ENCODE measurements at places on chromosomes 5 and 9.
A peak's percentile ranks its signal among the peaks of the same experiment; 100 is the strongest.

DNA sequence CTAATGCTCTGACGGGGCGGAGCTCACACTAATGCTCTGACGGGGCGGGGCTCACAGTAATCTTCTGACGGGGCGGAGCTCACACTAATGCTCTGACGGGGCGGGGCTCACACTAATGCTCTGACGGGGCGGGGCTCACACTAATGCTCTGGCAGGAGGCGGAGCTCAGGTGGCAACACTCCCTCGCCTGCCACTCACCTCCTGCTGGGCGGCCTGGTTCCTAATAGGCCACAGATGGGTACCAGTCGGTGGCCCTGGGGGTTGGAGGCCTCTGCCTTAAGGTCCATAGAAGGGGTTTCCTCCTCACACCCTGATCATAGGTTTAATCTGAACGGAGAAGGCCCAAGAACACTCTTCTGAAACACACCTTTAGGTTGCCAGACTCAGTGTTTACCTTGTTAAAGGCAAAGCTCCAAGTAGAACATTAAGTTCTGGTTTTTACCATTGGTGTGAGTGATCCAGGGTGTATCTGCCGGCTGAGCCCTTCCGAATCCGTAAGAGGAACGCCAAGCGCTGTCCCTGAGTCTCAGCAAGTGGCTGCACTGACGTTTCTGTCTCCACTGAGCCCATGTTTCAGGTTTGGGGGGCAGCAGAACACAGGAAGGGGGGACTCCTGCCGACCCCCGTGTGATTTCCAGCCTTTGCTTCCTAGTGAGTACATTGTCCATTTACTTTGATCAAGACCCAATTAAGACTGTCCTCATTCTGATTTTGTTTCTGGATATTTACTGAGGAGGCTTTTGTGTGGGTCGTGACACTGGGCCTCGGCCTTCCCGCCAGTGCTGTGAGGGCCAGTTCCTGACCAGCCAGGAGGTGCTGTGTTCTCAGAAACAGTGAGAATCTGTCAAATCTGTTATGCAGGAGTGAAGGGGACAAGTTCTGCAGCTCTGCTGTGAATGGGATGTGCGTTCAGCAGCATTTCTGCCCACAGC lies 24.6 kb upstream of the LRRC14B start:
- DNase-seq, result no peak

DNA sequence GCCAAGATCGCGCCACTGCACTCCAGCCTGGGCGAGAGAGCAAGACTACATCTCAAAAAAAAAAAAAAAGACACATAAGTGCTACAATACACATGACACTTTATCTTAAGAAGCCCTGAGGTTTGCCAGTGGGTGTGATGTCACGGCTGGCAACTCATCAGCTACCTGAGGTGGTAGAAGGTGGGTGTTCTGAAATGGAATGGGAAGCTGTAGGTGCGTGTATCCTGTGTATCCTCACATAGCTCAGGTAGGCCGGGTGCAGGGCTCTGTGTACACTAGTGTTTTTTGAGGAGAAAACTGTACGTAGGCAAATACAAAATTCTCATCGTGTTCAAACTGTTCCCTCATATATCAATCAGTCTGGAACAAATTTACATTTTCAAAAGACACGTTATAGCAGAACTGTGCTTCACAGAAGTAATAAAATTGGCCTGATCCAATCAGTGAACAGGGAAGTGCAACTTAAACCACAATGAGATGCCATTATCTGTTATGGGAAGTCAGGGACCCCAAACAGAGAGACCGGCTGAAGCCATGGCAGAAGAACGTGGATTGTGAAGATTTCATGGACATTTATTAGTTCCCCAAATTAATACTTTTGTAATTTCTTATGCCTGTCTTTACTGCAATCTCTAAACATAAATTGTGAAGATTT lies 10.4 kb downstream of the BICD2 start:
- DNase-seq, result no peak

DNA sequence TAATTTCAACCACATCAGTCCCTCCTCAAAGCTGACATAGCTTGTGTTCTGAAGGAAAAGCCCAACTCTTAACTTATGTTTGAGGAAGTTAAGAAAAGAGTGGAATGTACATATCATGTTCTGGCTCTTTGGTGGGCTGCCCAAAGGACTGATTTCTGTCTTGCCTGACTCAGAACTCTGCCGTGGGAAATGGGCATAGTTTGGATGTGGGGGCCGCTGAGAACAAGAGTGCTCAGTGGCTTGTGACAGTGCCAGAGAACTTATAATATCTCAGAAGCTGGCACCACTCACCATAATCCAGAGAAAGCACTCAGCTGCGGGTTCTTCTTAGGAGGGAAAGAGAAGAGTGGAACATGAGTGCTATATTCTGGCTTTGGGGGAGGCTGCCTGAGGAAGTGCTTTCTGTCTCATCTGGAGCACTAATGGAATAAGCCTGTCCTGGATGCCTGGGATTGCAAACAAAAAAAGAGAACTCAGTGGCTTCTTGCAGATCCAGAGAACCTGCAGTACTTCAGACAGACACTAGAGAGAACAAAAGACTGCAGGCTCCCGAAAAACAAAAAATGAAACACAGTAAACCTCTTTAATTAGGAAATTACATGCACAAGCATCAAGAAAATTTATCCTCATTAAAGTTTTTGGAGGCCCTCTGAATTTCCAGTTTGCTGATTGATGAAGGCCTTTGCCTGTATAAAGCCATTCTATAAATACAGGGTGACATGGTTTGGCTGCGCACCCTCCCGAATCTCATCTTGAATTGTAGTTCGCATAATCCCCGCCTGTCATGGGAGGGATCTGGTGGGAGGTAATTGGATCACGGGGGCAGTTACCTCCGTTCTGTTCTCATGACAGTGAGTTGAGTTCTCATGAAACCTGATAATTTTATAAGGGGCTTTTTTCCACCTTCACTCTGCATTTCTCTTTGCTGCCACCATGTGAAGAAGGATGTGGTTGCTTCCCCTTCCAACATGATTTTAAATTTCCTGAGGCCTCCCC lies 207.0 kb downstream of the DMAC1 start:
- no peak for DNase-seq

DNA sequence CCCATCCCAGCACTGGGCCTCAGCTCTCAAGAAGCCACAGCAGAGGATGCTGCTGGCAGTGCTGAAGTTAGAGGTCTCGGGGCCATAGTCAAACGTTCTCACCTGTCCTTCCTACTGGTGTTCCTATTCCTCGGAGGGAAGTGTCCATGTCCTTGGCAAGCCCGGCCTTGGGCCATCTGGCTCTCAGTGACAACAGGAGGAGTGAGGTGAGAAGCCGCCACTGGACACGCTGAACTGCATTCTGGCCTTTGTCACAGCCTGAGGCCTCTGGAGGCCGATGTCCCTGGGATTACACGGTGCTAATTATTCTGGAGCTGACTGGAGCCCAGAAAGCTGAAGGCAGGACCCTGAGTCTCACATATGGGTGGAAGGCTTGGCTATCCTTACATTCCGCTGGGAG lies 92.5 kb downstream of the OLFM1 start:
- no peak for DNase-seq

DNA sequence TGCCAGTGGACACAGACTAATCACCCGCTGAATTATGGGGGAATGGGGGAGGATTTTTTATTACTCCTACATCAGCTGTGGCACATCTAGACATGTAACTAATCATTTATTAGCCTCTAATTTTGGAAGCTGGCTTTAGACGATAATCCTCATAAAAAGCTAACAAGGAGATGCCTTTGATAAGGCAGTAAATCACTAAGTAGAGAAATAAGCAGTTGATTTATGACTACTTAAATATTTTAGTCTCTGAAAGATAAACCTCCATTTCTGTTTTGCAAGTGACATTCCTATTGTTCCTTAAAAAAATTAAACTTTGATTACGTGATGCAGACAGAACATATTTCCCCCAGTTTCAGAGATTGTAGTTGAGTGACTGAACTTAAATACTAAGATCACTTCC lies 206.4 kb upstream of the CDKN2B start:
- no peak for DNase-seq

- DNase-seq, result no peak
Measured at GRCh38 chr5:180977852-180978251, 10.8 kb upstream of the BTNL3 start.

GRCh38 chr5:180647941-180648500 lies 1.4 kb downstream of the FLT4 start:
- no peak for DNase-seq

DNA sequence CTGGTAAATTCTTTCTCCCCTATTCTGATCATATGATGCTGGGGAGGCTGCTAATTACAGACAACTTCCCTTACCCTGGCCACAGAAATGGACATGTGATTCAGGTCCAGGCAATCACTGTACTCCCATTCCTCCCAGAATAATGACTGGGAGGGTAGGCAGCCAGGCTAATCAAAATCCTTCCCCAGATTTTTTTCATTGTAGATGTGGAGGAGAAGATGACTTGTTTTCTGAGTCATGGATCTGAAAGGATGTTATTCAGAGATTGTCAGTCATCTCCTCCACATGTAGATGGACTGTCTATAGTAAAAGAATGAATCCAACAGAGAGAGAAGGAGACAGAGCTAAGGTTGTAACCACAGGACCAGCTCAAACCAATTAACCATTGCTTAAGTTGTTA lies 123.9 kb upstream of the PUM3 start:
- DNase-seq, result no peak

DNA sequence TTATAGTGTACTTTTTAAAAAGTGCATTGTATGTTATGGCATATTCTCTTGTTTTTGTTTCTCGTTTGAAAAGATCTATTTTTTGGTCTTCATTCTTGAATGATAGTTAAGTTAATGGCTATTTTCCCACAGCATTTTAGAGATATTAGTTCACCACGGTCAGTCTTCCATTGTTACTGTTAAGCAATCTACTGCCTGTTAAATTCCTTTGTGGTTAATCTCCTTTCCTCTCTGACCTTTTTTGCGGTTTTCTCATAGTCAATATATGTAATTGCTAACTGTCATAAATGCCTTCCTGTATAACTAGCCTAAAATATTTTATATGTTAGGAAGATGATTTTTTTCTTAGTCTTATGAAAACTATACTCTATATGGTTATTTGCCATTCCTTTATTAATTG lies 250.8 kb upstream of the FBXL7 start:
- DNase-seq, result no peak

GRCh38 chr9:83699615-83700014 lies 8.1 kb downstream of the UBQLN1 start:
- no peak for DNase-seq

DNA sequence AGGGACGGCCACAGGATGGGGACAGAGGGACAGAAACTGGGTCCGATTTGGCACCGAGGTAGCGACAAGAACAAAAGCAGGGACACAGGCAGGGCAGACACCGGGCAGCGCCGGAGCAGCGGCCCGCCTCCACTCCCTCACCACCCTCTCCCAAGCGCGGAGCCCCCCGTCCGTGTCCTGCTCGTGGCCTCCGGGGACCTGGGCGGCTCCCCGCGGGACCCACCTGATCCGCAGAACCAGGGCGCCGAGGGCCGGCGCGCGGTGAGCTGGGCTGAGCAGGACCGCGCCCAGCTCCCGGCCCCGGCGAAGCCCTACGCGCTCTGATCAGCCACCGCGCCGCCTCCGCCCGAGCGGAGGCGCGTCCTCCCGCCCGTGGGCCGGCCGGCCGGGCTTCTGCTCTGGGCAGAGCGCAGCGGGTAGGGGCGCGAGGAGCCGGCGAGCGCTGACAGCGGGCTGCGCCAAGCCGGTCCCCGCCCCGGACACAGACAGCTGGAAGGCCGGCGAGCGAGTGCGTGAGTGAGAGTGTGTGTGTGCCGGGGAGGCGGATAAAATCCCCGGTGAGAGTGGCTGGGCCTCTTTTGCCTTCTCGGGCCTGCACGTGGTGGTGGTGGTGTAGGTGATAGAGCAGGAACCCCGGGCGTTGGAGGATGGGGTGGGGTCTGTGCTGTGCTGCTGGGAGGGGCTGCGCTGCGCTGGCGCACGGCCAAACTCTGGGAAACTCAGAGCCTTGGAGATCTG lies at the start of gene GGTA1:
GGTA1 (minus strand) TSS at position 418 of the 738 bp plus-strand sequence. CDS start 31,922 bp downstream, outside the sequence.
- peak; percentile 34 for DNase-seq

DNA sequence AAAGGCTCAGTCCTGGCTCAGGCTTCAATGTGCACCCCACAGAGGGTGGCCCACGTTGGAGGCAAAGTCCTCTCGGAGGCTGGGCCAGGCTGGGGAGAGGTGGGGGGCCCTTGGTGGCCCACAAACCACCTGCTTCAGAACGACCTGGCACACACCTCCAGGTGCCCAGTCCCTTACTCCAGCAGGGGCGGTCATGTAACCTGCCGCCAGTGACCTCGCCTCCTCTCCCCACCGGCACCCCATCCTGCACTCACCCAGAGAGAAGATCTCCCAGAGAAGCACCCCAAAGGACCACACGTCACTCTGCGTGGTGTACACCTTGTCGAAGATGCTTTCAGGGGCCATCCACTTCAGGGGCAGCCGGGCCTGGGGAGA lies 22.5 kb upstream of the SCGB3A1 start:
- no peak for DNase-seq

GRCh38 chr5:170769898-170770416 lies 13.6 kb upstream of the GABRP start:
- DNase-seq, result no peak

All from stimulated activated CD4-positive, alpha-beta T cell treated with anti-CD3 and anti-CD28 coated beads, Interleukin-2, amount 100 ng/mL, for 24 hours (primary cell).